ENCODE measurements at places on chromosomes 2 and 18.

- no peak for DNase-seq
These were observed 339.8 kb downstream of the CDH19 start for GRCh38 chr18:66264130-66264529.

- no peak for DNase-seq
These were observed 53.9 kb downstream of the OTX1 start for GRCh38 chr2:63104482-63104881.

DNA sequence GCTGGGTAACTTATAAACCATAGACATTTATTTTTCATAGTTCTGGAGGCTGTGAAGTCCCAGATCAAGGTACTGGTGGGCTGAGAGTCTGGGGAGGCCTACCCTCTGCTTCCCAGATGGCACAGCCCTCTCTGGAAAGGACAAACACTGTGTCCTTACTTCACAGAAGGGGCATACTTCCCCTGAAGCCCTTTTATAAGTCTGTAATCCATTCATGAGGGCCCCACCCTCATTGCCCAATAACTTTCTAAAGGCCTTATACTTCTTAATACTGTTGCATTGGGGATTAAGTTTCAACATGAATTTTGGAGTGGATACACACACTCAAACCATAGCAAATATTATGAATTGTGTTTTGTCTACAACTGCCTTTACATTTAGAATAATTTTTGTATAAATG, 36.0 kb downstream of the ATIC start:
- no peak for DNase-seq

DNA sequence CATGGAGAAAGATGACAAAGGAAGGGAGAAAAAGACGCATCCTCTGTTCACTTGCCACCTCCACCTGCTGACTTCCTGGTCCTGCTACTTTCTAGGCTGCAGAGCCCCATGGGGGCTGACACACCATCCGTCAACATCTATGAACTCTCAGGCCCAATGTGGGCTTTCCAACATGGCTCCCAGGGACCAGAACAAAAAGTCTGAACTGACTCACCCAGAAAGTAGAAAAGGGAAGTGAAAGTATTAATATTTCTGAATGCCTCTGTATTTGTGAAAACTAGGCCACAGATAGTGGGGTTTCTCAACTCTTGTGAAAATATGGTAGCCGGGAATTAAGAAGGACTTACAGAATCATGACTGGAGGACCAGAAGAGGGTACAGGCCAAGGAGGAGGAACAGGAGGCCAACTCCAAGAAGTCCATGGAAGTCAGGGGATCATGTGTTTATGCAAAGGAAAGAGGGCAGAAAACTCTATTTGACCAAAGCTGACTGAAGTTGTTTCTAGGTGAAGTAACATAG, 123.1 kb upstream of the CAB39 start:
- no peak for DNase-seq

DNA sequence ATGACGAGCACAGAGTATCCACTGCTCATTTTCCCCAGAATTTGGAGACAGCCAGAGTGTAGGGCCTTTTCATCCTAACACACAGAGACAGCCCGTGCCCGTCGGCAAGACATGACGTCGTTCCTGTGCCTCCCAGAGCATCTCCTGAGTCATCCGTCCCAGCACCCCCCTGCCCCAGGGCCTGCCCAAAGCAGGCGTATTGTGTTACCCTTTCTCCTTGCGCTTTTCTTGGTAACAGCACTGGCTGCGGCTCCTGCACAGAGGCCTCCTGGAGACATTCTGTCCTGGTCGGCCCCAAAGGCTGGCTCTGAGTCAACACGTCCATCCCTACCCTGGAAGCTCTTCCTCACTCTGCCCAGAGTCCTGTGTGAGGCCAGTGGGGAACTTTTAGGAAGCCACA, 217.1 kb downstream of the KLHL29 start:
- DNase-seq = no peak

DNA sequence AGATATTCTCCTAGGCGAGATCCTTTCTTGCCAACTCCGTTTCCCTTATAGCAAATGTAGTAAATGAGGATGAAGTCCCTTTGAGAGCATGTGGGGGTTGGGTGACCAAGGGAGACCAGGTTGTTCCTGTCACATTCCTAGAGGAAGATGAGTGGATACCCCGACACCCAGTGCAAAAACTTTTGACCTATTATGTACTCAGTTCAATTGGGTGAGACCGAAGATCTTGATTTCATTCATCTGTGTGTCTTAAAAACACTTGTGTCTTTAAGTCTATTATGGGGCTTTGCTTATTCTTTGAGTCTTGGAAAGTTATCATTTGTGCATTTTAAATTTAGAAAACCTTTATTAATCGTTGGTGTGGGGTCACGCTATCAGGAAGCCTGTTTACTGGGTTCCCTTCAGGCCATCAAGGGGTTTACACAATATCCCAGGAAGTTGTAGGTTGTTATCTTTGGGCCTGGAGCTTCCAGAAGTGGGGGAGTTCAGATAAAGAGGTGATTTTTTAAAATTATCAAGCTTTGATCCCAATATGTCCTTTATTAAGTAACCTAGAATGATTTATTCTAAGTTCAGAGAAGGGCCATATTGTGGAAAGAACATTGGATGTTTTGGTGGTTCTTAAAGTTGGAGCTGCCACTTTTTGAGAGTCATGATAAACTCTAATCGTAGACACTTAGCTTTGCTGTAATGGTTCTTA, 2.8 kb downstream of the RHOB start:
- DNase-seq = no peak

DNA sequence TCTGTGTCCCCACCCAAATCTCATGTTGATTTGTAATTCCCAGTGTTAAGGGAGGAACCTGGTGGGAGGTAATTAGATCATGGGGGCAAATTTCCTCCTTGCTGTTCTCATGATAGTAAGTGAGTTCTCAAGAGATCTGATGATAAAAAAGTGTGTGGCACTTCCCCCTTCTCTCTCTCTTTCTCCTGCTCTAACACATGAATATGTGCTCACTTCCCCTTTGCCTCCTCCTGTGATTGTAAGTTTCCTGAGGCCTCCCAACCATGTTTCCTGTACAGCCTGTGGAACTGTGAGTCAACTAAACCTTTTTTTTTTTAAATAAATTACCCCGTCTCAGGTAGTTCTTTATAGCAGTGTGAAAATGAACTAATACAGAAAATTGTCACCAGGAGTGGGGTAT, 380.0 kb downstream of the MEIS1 start:
- no peak for DNase-seq

DNA sequence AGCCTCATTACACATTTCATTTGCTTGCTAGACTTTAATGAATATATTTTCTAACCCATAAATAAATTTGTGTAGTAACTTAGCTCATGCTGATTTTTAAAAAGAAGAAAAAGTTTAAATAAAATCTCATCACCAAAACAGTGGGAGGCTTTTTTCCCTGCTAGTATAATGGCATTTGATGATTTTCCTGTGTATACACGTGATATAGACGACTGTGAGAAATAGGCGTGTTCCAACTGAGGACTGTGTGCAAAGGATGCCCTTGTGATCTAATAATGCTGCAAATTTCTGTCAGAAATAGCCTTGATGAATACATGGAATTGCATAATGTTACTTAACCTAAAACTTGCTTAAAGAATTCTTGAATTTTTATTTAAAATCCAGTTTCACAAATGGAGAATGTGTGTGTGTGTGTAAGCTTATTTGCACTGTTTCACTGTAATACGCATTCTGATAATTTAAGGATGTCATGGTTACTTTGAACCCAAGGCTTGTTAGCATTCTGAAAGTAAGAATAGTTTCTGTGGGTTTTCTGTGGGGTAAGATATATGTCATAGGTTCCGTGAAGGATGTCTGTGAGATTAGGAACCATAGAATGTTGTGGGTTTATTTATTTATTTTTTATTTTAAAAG, 178.0 kb downstream of the DLGAP1 start:
- no peak for DNase-seq
